ENCODE measurements at places on chromosomes 1 and 21.

DNA sequence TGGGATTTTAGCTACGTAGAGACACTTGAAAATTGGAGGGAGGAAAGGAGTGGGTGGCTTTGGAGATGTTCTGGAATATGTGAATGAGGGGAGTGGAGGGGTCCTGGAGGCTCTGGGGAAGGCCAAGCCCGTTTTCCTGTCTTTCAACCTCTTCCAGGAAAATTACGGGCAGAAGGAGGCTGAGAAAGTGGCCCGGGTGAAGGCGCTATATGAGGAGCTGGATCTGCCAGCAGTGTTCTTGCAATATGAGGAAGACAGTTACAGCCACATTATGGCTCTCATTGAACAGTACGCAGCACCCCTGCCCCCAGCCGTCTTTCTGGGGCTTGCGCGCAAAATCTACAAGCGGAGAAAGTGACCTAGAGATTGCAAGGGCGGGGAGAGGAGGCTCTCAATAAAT is 442 bp upstream of the RUSC1 start:
- DNase-seq, result no peak

GRCh38 chr1:226236826-226237225 is 13.4 kb downstream of the MIXL1 start:
- no peak for DNase-seq

DNA sequence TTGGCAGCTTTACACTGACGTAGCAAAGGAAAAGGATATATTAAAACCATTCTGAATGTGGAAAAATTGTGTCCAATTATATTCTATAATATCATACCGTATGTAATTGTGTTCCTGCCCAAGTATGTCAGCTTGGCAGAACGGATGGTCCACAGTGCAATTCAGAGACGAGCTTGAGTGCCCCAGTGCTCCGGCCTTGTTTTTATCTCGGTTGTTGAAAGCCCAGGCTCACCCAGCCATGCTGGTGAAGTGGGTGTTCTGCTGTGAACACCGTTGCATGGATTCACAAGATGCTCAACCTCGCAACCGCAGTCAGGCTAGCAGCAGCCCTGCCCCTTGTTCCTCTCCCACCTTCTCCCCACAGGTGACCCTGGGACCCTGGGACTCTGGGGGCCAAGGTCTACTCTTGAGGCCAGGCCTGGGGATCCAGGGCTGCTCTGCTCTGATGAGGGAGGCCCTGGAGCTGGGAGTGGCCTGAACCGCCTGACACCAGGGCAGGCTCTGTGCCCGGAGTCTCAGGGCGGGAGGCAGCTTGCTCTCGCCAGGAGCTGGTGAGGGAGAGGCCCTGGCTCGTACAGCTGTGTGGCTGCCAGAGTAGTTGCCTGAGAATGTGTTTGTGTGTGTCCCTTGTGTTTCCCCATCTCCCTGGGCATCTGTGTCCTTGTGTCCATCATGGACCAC is 11.2 kb downstream of the PTPRF start:
- DNase-seq, result no peak

- DNase-seq, result no peak
Observed at GRCh38 chr21:14985306-14985705, 79.5 kb downstream of the NRIP1 start.

- DNase-seq, result no peak
Observed at GRCh38 chr1:184826001-184826400, 71.3 kb upstream of the EDEM3 start.

Measured in GM04504 (cell line).